Stimulated activated CD4-positive, alpha-beta T cell treated with anti-CD3 and anti-CD28 coated beads, Interleukin-12 subunit alpha, Interleukin-12 subunit beta, amount 100 ng/mL, for 48 hours (primary cell): ENCODE measurements at places on chromosomes 3 and 15.
A peak's percentile ranks its signal among the peaks of the same experiment; 100 is the strongest.

- peak; percentile 49 for DNase-seq
Measured at GRCh38 chr3:13896473-13897154, 16.7 kb upstream of the WNT7A start.

DNA sequence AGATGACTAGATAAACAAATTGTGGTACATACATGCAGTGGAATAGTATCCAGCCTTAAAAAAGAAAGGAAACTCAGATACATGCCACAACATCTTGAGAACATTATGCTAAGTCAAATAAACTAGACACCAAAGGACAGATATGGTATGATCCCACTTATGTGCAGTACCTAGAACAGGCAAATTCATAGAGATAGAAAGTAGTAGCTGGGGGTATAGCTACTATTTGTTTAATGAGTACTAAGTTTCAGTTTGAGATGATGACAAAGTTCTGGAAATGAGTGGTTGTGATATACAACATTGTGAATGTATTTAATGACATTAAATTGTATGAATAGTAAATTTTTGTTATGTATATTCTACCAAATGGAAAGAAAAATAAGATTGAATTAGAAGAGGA is 477.2 kb upstream of the CFAP20DC start:
- no peak for DNase-seq

DNA sequence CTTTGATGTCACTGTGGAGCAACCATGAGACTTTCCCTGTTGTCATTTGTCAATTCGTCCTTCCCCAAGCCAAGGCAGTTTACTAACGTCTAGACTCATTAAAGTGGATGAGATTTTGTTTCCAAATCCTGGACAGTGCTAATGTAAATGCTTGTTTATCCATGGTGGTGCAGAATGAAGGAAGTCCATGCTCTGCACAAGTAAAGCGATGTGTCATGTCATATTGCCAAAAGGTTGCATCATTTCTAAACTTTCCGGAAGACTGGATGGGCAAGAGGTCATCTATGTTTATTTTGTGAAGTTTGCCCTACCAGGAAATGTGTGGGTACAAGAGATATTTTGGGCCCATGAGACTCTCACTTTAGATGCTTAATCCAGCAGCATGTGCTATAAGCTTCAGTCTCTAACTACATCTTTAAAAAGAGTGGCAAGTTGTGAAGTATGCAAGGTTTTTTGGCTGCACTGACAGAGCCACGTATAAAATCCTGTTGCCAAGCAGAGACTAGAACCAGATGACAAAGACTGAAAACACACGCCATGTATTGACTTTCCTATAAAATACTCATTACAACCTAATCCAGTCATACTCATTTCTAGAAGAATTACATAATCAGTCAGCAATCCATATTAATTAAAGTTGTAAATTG is 72.1 kb upstream of the FNDC3B start:
- no peak for DNase-seq

- DNase-seq = no peak
Measured at GRCh38 chr3:178787960-178788359, 251.7 kb downstream of the KCNMB2 start.

DNA sequence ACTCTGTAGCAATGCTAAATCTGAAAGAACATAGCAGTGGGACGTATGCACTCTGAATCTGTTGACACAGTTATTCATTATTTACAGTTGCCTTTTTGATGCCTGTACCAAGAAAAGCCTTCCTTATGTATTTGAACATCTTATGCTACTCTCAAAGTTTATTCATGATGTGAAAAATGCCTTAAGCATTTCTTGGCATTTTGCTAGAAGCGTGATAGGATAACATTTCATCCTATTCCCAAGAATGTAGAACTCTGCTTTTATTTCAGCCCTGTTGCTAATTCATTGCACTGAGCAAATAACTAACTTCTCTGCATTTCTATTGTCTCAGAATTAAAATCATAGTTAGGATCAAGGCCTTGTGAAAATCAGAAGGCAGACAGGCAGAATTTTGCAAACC is 105.5 kb downstream of the STRIT1 start:
- DNase-seq = no peak
